ENCODE measurements at places on chromosomes 5 and 9.
A peak's percentile ranks its signal among the peaks of the same experiment; 100 is the strongest.

- no peak for DNase-seq
These were observed 35.7 kb downstream of the INVS start for GRCh38 chr9:100134731-100135130.

DNA sequence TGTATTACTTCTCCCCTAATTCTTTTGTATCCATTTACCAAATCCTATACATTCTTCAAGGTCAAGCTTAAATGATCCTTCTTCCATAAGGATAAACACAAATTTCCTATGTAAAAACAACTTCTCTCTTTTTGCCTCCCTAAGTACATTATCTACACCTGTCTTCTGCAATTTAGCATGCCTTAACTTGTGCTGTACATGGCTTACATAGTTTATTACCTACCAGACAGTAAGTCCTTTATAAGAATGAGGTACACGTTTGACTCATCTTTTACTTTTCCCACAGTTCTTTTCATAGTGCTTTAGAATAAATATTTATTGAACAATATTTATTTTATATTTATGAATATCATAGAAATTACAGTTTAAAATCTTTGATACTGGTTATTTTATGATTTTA, 33.4 kb downstream of the GIN1 start:
- DNase-seq: no peak

DNA sequence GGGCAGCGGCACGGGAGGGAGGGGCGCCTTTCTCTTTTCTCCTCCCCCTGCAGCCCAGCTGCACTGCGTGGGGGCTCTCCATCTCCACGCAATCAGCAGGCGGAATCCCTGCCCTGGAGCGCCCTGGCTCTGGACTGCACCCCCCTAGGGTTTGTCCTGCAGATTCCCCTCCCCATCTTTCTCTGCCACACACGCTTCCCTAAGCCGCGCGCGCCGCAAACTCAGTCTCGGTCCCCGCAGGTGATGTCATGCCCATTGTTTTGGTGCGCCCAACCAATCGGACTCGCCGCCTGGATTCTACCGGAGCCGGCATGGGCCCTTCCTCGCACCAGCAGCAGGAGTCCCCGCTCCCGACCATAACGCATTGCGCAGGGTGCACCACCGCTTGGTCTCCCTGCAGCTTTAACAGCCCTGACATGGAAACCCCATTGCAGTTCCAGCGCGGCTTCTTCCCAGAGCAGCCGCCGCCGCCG, at the start of gene KCNN2:
TSS of gene KCNN2 (plus strand) at position 347 of the 473 bp plus-strand sequence. CDS start at position 417, 70 bp downstream.
- peak; percentile 84 for DNase-seq

DNA sequence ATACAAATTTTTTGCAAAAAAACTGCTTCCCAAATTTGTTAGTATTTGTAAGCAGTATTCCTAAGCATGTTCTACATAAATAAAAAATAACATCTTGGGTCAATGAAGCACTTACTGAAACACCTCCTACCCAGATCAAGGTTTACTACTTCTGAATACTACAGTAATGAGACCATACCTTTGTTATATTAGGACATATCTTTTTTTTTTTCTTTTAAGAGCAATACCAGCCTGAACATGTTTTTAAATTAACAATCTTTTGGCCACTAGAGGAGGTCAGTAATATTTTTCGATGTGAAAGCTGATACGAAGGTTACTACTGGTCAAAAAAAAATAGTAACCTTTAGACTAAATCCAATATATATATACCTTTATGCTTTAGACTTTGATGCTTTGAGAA, 72.7 kb downstream of the CERT1 start:
- no peak for DNase-seq

DNA sequence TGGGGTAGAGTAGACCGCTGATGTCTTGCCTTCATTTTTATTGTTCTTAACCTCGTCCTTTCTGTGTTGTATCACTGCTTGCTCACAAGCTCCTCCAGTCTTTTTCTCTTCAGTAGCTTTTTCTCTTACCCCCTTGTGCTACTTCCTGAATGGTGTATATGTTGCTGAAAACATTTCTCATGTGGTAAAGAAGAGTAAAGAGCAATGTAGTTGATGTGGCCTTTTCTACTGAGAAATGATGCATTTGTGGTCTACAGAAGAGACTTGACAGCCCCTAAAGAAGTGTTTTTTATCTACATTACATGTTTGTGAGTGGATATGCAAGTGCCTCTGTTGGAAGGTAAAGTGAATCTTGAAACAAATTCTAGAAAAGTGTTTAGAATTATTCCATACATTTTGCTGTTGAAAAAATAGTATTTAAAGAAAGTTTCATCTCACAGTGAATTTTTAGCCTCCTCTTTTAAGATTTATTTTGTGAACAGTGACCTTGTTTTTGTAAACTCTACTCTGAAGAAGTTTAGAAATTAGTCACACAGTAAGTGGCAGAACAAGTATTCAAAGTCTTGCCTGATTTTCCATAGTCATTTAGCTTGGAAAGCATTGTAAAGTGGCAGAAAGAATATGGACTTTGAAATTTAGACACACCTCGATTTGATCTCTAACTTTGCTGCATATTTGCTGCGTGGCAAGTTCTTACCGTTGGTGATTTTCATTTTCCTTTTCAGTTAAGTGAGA, 17.4 kb downstream of the CDC42SE2 start:
- DNase-seq: no peak

GRCh38 chr5:40680741-40681362, 1.1 kb downstream of the PTGER4 start:
- peak; percentile 37 for DNase-seq

DNA sequence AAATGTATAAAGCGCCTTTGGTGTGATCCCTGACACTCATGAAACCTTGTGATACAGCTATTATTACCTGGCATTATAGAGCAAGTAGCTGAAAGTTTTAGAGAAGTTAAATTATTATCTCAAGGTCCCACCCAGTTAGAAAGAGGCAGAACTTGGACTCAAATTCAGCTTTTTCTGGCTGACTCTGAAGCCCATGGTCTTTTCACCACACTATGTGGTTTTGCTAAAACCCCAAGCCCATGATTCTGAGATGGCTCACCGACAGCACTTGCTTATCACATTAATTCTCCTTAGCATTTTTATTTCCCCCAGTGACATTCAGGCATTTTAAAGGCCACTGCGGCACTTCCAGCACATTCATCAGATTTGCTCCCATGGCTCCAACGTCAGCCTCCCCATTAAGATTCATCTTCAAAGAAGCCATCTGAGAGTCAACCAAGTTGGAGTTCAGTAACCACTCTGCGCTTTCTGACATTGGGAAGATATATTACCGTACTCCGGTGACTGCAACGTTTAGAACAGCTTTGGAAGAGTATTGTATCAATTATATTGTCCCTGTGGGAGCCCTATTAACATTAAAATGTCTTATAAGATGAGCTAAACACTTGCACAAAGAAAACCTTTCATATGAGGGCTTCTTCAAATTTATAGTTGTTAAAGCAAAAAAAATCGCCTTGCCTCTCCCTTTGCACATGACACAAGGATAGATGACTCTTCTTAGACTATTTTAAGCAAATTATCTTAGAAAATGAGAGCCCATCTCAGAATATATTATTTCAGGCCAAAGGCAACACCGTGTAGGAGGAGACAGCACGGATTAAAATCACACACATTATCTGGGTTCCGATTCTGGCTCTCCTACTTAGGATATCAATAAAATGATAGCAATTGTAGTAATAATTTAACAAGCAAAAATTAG, 638.1 kb downstream of the ACTL7B start:
- no peak for DNase-seq

DNA sequence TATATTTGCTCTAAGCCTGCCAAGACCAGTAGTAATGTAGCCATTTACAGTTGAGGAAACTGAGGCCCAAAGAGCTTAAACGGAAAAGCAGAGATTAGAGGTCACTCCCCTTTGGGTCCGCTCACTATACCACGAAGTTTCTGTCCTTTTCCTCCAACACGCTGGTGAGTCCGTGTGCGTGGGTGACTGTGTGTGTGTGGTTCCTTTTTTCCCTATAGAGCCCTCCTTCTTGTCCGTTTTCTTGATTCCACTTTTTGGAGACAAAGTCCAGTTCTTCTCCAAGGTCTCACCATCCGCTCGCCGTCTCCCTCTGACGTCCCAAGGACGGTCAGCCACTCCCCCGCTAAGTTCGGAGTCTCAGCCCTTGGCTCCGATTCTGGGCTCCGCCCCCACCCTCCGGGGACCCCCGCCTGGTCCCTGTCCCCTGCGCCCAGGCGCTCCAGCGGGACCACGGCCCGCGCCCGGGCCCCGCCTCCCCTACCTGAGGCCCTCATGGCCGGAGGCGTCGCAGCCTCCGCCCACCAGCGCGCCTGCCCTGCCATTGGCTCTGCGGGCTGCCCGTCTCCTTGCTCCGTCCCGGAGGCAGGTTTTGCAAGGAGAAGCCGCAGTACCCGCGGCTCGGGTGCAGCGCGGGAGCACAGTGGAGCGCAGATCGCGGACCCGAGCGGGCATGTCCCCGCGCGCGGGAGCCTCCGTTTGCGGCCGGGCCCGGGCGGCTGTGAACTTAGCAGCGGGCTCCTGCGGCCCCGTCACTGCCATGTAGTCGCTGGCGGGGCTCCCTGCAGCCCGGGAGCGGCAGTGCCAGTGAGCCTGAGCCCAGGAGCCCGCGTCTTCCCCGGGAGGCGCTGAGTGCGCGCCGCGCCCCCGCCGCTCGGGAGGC, at the start of gene MAST4:
TSS of gene MAST4 (plus strand) at position 638 of the 880 bp plus-strand sequence. CDS start 263 bp downstream, outside the sequence.
- DNase-seq: peak; percentile 89

DNA sequence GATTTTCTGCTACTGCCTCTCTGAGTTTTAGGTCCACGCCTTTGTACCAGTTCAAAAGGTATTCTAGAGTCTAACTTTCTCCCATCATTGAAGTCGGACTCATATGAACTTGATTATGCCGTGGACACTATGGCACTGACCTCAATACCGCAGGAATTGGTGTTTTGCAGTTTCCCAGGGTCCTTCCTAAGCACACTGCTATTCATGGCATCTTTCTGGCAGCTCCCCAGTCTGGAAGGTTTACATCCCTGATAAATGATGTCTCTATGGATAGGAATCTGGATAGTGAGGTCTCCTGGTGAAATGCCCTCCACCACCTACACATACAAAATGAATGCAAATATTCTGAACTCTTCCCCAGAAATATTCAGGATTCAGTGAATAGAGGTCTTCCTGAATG, 422.2 kb downstream of the CTNND2 start:
- no peak for DNase-seq

DNA sequence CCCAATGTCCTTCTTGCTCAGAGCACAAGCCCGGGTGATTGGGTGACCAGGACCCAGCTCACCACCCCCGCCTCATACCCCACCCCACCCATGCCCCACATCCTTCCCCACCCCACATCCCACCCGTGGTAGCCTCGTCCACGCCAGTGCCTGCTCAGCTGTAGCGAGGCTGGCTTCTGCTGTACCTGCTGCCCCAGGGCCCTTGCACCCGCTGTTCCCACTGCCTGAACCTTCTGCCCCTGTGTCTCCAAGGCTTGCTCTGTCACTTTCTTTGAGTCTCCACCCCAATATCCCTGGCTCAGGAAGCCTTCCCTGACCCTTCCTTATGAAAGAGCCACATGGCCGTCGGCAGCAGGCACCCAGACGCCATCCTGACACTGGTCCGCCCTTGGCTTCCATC, 3.1 kb upstream of the NACC2 start:
- DNase-seq: no peak

DNA sequence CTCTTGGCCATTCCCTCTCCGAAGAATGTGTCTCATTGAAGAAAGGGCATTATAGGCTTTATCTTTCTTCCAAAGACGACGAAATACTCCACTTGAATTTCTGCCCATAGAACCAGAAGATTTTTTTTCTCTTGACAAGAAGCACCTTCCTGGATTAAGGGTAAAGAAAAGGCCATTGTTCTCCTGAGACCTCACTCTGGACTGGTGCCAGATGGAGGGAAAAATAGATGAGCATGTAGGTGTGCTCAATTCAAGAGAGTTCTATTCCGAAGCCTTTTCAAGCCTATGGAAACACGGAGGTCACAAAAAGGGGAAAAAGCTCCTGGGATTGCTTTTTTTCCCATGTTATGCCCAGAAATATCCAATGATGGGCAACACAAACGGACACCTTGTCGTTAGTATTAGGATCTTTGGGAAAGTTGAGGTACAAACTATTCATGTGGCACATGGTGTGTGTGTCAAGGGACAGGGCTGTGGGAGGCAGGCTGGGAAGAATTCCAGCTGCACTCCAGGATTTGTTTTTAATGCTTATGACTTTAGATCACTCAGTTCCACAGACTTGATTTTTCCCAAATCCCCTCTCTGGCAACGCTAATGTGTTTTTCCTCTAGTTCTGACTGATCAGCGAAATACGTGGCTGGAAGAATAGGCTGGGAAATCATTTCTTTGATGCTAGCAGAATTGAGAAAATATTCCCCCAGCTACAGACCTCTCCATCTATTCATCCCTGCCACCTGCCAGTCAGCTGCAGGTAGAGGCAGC, 89.9 kb downstream of the SIL1 start:
- no peak for DNase-seq

DNA sequence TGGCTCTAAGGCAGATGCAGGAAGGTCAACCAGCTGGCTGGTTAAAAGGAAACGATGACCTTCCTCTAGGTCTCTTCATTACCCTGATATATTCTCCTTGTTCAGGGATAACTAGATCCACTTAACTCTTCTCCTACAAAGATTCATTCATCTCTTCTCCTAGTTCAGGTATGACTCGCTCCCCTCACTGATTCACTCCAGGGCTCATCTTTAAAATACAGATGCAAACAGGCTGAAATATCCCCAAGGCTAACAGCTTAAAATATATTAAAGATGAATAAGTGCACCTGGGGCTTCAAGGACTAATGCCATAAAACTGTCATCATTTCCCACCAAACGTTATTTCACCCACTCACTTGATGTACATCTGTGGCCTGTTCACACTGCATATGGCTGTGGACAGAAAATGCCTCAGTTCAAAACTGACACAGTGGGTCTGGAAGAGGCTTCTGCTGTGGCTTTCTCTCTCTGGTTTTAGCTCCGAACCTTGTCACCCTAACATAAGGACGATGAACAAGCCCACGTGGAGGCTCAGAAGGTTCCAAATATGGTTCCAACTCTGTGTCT, 366.9 kb downstream of the DEPDC1B start:
- no peak for DNase-seq
